Mesothelial cell of epicardium (in vitro differentiated cells): ENCODE measurements at places on chromosomes 11 and 22.

- no peak for DNase-seq
Observed at GRCh38 chr11:4146070-4146771, 51.6 kb downstream of the RRM1 start.

- DNase-seq: no peak
Observed at GRCh38 chr11:68979931-68980775, 633 bp downstream of the MRGPRD start.

DNA sequence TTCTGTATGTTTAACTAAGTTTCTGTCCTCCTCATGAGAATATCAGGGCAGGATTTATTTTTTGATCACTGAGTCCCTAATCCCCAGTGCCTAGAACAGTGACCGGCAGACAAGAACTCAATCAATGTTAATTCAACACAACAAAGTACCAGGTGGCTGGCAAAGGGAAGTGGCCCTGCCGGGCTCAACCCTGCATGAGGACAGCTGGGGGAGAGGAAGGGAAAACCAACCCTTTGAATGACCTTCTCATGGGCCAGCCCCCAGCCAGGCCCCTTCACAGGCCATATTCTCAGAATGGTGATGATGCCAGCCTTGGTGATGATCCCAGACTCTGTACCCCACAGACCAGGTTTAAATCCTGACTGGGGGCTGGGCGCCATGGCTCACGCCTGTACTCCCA lies 1.4 kb upstream of the MFNG start:
- DNase-seq: no peak

GRCh38 chr11:16367252-16367651 lies 10.9 kb upstream of the SOX6 start:
- no peak for DNase-seq

DNA sequence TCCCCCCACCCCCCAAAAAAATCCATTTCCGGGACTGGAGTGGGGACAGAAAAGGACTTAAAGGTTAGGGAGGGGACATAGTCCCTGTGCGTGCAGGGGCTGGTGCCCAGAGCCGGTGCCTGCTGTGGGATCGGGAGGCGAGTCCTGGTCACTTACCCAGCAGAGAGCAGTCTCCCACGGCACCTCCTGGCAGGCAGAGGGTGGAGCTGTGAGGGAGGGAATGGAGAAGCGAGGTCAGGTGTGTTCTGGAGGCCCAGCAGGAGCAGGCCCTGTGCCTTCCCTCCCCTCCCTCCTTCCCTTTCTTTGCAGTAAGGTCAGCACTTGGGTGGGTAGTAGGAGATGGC lies 28.4 kb downstream of the SHANK3 start:
- no peak for DNase-seq

GRCh38 chr11:115503083-115503885 lies 931 bp downstream of the CADM1 start:
- DNase-seq: peak; percentile 44

GRCh38 chr22:19407649-19408606 lies 23.6 kb downstream of the HIRA start:
- DNase-seq: peak; percentile 72

- DNase-seq: peak; percentile 49
Observed at GRCh38 chr11:8090756-8091155, 9.7 kb downstream of the TUB start.

DNA sequence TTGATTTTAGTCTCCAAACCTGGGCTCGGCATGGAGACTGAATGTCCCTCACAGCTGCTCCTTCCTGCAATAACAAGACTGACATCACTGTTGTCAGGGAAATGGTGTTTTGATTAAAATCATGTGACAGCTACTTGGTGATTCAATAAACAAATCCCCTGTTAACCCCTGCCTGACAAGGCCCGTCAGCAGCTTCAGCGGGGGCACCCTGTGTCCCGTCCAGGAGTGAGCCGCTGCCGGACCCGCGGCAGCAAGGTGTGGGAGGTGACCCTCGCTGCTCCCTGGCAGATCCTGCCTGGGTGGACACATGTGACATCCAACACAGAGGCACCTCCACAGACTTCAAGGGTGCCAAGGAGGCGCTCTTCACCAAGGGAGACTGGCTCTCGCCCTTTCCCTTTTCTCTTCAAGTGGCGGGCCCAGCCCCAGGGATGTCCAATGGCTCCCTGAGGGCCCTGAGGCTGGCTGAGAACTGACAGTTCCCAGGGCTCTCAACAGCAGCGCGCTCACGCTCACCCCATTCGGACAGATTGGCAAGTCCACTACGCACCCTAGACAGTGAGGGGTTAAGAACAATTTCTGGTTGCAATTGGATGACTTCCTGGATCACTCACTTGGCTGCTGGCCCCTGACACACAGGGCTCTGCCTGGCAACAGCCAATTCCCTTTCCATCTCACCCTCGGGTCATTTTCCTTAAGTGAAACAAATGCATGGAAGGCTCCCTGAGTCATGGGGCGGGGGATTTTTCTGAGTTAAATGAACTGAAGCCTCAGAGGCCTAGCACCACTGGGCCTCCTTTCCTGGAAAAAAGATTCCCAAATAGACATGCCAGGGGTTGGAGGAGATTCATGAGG lies 30.7 kb downstream of the PPP2R1B start:
- DNase-seq: no peak

DNA sequence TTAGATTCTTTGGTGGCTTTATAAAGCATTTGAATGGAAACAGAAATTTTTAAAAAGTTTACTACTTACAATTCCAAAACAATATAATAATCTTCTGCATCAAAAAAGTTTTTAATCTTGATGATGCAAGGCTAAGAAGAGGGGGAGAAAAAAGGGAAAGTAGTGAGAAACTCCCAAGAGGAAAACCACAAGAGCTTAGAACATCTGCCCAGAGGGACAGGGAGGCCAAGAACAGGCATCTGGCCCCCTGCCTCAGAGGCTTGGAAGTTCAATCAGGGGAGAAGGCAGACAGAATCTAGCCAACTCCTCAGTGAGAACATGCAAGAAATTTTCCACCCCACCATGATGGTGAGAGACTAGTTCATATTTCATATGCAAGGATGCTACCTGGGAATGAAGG lies 23.8 kb upstream of the TTC28 start:
- no peak for DNase-seq

- DNase-seq: no peak
Observed at GRCh38 chr11:30422447-30423278, 99.8 kb downstream of the ARL14EP start.
